HFFc6 (cell line): ENCODE measurements at places on chromosomes 6 and 20. TPM values are rescaled to one million over a fixed set of nuclear protein-coding genes. Genes with fewer than 3 reads are reported as not detected.

GRCh38 chr20:18615020-18615650, 27.3 kb downstream of the DTD1 start:
- no peak overlapping the region for H3K27ac ChIP-seq
- H3K36me3 ChIP-seq = peaks cover 16% of the 10 kb centered on the region
- H3K27me3 ChIP-seq = no peaks in the 10 kb centered on the region
- H3K4me3 ChIP-seq = no peak overlapping the region

DNA sequence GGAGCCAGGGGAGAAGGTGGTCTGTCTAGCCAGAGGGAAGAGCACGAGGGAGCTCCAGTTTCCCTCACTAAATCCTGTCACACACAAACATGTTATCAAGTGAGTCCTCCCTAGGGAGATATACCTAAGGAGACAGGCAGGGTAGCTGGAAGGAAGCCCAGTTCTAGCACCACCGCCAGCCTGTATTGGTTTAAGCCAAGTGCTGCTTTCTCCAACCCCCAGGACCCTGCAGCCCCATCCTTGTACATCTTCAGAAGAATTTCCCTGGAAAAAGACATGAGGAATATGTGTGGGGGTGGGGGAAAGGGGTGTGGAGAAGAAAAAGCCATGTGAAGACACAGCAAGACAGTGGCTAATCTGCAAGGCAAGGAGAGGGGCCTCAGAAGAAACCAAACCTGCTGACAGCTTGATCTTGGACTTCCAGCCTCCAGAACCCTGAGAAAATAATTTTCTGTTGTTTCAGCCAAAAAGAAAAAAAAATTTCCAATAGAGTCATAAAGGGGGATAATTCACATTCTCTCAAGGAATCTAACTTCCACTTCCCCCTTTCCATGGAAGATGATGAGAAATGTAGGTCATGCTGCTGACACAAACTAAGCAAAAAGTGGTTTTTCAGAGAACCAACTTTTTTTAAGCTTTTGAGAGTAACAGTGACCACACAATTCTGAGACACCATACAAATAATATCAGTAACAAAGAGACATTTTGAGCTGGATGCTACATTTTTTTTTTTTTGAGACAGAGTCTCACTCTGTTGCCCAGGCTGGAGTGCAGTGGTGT, 103.2 kb upstream of the PRDM1 start:
- H3K36me3 ChIP-seq = peaks cover 4% of the 10 kb centered on the region; the same call in 1 of the 2 replicates
- no peak overlapping the region for H3K27ac ChIP-seq
- H3K27me3 ChIP-seq = no peaks in the 10 kb centered on the region
- DNase-seq = no peak

- H3K4me3 ChIP-seq = no peak overlapping the region
- H3K27ac ChIP-seq = no peak overlapping the region
- DNase-seq = no peak
- H3K36me3 ChIP-seq = peaks cover 18% of the 10 kb centered on the region
- H3K4me1 ChIP-seq = 0 out of 2 replicates have a peak, but pooled peaks cover 4% of the 10 kb centered on the region
Measured at GRCh38 chr20:52152416-52152815, 39.2 kb downstream of the ZFP64 start.

- H3K27me3 ChIP-seq = no peaks in the 10 kb centered on the region
- H3K36me3 ChIP-seq = no peaks in the 10 kb centered on the region
- H3K27ac ChIP-seq = peak overlapping the region; percentile 6; the same call in 1 of the 2 replicates
- H3K4me1 ChIP-seq = peaks cover 20% of the 10 kb centered on the region
Measured at GRCh38 chr20:18388860-18389259, 78.0 kb downstream of the DZANK1 start.

- no peak overlapping the region for H3K27ac ChIP-seq
- H3K27me3 ChIP-seq = peaks cover 7% of the 10 kb centered on the region
Measured at GRCh38 chr6:31268369-31268765, 3.5 kb downstream of the HLA-C start.

- H3K27ac ChIP-seq = no peak overlapping the region
- no peak overlapping the region for H3K4me3 ChIP-seq
- H3K27me3 ChIP-seq = no peaks in the 10 kb centered on the region; the same call in 1 of the 2 replicates
- DNase-seq = no peak
- H3K36me3 ChIP-seq = peaks cover 7% of the 10 kb centered on the region; the same call in 1 of the 2 replicates
Measured at GRCh38 chr6:53504512-53504911, 40.4 kb downstream of the GCLC start.

- peak; percentile 89 for DNase-seq
- peak overlapping the region; percentile 80 for H3K4me3 ChIP-seq
- H3K36me3 ChIP-seq = peaks cover 22% of the 10 kb centered on the region
- peaks cover 78% of the 10 kb centered on the region for H3K4me1 ChIP-seq
- peaks cover 15% of the 10 kb centered on the region for H3K27me3 ChIP-seq
- peak overlapping the region; percentile 98 for H3K27ac ChIP-seq
Measured at GRCh38 chr20:47317127-47317895, 39.2 kb downstream of the ZMYND8 start.

GRCh38 chr6:113921299-113921904, 49.5 kb downstream of the HDAC2 start:
- H3K4me3 ChIP-seq = no peak overlapping the region
- no peaks in the 10 kb centered on the region for H3K36me3 ChIP-seq
- no peaks in the 10 kb centered on the region for H3K4me1 ChIP-seq
- H3K27me3 ChIP-seq = no peaks in the 10 kb centered on the region

Gene MUC22
- not detected in 3 replicates for total RNA-seq

DNA sequence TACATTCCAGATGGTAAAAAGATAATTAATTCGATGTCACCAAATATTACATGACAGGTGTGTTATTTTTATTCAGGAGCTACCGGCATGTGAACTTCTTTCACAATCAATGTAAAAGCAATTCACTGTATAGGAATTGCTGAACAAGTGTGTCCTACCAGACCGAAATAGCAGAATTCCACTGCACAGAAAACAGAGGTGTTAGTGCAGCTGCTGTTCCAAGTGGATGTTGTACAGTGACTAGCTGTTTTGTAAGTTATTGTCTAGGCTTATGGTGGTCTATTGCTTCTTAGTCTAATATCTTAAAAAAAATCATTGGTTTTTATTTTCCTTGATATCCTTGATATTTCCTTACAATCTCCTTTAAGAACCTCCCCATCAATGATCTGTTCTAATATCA, 107.4 kb downstream of the COL19A1 start:
- DNase-seq = no peak
- no peaks in the 10 kb centered on the region for H3K4me1 ChIP-seq
- H3K27ac ChIP-seq = no peak overlapping the region
- H3K27me3 ChIP-seq = no peaks in the 10 kb centered on the region
- no peaks in the 10 kb centered on the region; the same call in 1 of the 2 replicates for H3K36me3 ChIP-seq
- H3K4me3 ChIP-seq = no peak overlapping the region

Gene TDP2
- 27.3 to 33.6 TPM (median 28.7 TPM) in 3 replicates for total RNA-seq

DNA sequence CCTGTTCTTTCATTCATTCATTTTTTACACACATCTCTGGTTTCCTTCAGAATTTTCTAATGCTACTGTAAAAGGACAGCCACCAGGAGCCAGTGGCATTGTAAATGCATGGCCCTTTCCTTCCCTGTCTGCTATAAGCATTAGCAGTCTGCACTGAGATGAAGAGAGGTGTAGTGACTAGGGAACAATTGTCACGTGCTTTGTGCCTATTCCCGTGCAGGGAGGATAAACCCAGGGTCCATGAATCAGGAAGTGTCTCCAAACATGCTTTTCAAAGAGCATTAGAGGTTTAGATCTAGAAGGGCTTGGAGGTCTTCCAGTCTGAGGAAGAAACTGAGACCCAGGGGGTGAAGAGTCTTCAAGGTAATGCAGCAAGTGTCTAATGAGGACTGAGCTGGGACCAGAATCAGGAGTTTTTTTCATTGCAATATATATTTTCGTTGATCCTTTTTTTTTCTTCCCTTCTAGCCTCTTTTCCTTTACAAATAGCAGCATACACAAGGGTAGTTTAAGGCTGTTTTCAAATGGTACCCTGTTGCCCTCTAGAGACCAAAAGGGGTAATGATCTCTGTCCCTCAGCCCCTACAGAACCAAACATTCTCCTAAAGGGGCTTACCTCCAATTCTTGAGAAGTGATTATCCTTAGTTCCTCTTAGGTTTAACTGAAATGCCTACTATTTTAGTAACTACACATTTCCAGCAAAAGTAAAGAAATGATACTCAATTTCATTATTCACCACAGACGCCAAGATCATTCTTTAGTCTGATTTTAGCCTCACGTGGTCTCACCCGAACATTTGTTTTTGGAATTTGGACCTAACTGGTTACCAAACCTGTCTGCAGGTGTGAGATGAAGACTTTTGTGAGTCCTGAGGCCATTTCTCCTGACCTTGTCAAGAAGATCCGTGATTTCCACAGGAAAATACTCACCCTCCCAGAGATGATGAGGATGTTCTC, 6.6 kb downstream of the TRIM15 start:
- H3K27me3 ChIP-seq = peaks cover 50% of the 10 kb centered on the region
- no peak overlapping the region for H3K27ac ChIP-seq
- peak; percentile 36 for DNase-seq
- no peaks in the 10 kb centered on the region for H3K36me3 ChIP-seq

DNA sequence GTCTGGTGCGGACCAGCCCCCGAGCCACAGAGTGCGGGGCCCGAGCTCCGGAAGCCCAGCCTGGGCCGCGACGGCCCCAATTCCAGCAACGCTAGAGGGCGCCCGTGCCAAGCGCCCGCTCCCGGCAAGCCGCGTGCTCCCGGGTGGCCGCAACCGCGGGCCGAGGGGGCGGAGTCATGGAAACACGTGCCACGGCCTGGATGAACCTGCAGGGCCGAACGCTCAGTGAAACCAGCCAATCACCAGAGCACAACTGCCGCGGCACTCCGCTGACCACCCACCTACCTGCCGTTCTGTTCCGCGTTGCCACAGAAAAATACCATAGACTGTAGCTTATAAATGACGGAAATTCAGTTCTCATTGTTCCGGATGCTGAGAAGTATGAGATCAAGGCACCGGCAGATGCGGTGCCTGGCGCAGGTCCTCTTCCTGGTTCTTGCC, 85.7 kb upstream of the FOXC1 start:
- H3K27me3 ChIP-seq = peaks cover 12% of the 10 kb centered on the region
- H3K4me1 ChIP-seq = peaks cover 15% of the 10 kb centered on the region
- DNase-seq = no peak
- H3K4me3 ChIP-seq = no peak overlapping the region
- no peaks in the 10 kb centered on the region for H3K36me3 ChIP-seq

DNA sequence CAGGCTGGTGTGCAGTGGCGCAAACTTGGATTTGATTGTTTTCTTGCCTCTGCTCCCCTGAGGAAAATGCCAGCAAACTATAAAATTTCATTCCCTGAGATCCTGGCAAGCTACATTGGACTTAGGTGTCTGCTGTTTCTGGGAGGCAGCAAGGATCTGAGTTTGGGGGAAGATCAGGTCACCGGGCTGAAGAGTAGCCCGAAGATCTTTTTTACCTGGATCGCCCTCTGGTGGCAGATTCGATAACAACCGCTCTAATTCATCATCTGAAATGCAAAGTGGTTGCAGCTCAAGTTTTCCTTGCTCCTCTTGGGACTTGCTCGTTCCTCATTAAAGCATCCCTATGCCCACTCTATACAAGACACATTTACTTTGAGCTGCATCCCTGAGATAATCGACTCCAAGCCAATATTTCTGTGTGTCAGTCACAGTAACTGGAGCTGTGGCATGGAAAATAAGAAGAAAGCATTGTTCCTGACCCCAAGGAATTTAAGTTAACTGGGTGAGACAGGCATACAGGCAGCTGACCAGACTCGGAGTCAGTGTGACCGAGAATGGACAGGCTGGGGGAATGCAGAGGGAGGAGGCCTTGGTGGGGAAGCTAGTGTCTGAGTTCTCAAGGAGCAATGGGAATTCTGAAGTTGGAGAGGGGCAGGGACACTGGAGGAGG, 131.8 kb upstream of the PROKR2 start:
- no peak overlapping the region for H3K4me3 ChIP-seq
- no peak overlapping the region for H3K27ac ChIP-seq
- no peaks in the 10 kb centered on the region for H3K36me3 ChIP-seq
- peak; percentile 20 for DNase-seq
- H3K27me3 ChIP-seq = peaks cover 20% of the 10 kb centered on the region

GRCh38 chr20:41054847-41055230, 26.2 kb downstream of the TOP1 start:
- peaks cover 5% of the 10 kb centered on the region; the same call in 1 of the 2 replicates for H3K36me3 ChIP-seq
- no peak for DNase-seq
- peak overlapping the region; percentile 8; the same call in 1 of the 2 replicates for H3K27ac ChIP-seq
- H3K4me3 ChIP-seq = no peak overlapping the region
- H3K27me3 ChIP-seq = no peaks in the 10 kb centered on the region; the same call in 1 of the 2 replicates

DNA sequence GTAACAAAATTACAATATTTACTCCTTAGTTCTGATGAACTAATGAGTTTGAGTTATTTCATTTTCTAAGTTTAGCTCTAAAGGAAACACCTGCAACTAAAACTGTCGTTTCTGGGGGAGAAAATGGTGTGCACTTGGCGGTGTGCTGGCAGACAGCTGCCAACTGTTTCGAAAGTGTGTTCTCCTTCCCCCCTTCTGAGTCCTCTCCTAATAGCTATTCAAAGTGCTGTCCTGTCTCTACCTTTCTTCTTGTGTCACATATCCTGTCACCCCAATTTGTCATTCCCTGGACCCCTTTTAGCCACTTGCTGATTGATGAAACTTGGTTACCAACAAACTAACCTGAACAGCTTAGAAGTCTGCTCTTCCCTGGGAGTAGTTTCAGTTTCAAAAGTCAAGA, 4.9 kb upstream of the UBE2J1 start:
- peaks cover 4% of the 10 kb centered on the region for H3K27me3 ChIP-seq
- peak overlapping the region; percentile 71; the same call in 1 of the 2 replicates for H3K4me3 ChIP-seq
- H3K27ac ChIP-seq = no peak overlapping the region
- H3K4me1 ChIP-seq = peaks cover 29% of the 10 kb centered on the region
- no peak for DNase-seq
- H3K36me3 ChIP-seq = no peaks in the 10 kb centered on the region

GRCh38 chr20:5886788-5887187, 63.5 kb downstream of the TRMT6 start:
- no peaks in the 10 kb centered on the region for H3K36me3 ChIP-seq
- H3K27ac ChIP-seq = no peak overlapping the region
- peaks cover 46% of the 10 kb centered on the region for H3K27me3 ChIP-seq
- peaks cover 4% of the 10 kb centered on the region; the same call in 1 of the 2 replicates for H3K4me1 ChIP-seq
- no peak overlapping the region for H3K4me3 ChIP-seq

DNA sequence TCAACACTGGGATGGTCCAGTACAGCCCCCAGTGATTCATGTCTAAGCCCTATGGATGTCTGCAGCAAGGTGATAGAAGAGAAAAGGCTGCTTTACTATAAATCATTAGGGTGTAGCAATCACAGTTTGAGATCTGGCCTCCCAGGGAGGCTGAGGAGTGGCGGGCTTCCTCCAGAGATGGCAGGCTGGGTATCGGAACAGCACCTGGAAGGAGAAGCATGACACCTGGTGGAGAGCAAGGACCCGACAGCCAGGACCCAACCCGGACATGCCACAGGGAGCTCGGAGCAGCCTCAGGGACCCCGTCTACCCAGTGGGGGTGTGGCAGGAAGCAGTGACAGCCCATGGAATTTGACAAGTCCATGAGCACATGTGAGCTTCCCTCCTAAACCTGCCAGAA, 114.8 kb upstream of the CD93 start:
- H3K36me3 ChIP-seq = no peaks in the 10 kb centered on the region
- H3K4me3 ChIP-seq = no peak overlapping the region
- H3K27ac ChIP-seq = no peak overlapping the region
- DNase-seq = no peak
- H3K4me1 ChIP-seq = no peaks in the 10 kb centered on the region

- peaks cover 5% of the 10 kb centered on the region; the same call in 1 of the 2 replicates for H3K27me3 ChIP-seq
- DNase-seq = no peak
- no peak overlapping the region for H3K4me3 ChIP-seq
- no peaks in the 10 kb centered on the region for H3K36me3 ChIP-seq
- H3K4me1 ChIP-seq = no peaks in the 10 kb centered on the region
- H3K27ac ChIP-seq = no peak overlapping the region
Measured at GRCh38 chr6:63862486-63863198, 227.0 kb downstream of the PHF3 start.
